Stimulated activated CD8-positive, alpha-beta memory T cell treated with anti-CD3 and anti-CD28 coated beads, Interleukin-15, amount 100 ng/mL, for 4 hours (primary cell): ENCODE measurements at places on chromosomes 16 and 17.

GRCh38 chr17:17636272-17636885 is 44.9 kb upstream of the PEMT start:
- no peak for DNase-seq

GRCh38 chr16:74738113-74738541 is 36.5 kb downstream of the FA2H start:
- no peak for DNase-seq

GRCh38 chr17:82238472-82239201 is 9.8 kb downstream of the SLC16A3 start:
- DNase-seq = peak; percentile 32

- DNase-seq = no peak
Observed at GRCh38 chr16:85451641-85452363, 161.3 kb upstream of the GSE1 start.

DNA sequence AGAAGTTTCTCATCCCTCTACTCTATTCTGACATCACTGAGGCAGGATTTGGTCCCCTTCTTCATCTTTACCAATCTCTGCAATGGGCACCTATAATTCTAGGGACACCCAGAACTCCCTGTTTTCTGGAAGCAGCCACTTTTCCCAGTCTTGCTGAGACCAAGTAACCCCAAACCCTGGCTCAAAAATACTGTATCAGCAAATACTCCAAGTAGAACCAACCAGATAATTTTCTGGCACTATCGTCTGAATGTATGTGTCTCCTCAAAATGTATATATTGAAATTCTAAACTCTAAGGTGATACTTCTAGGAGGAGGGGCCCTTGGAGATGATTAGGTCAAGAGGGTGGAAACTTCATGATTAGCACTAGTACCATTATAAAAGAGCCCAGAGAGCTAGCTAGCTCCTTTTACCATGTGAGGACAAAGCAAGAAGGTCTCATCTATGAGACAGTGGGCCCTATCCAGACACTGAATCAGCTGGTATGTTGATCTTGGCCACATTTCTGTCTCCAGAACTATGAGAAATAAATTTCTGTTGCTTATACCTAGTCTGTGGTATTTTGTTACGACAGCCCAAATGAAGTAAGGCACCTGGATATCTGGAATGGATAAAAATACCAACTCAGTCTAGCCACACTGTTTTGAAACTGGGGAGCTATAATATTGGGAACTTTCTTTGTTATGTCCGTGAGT is 464.4 kb downstream of the CDH11 start:
- no peak for DNase-seq

- DNase-seq = no peak
Observed at GRCh38 chr17:21294321-21295035, 10.0 kb downstream of the MAP2K3 start.

GRCh38 chr16:3530371-3530914 is 29.6 kb downstream of the CLUAP1 start:
- DNase-seq = no peak

DNA sequence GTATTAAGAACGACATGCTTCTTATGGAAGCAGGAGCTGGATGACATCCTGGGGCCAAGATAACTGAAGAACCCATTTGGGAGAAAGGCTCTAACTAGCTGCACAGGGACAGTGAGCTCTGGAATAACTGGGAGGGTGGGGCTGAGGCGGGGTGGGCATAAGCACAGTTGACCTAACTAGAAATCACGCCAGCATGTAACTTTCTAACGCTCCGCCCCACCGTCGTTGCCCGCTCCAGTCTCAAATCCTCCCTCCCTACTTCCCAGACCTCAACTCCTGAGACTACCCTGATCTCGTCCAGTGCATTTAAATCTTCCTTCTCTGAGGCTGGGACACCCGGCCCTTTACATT is 436 bp downstream of the PHB1 start:
- no peak for DNase-seq

DNA sequence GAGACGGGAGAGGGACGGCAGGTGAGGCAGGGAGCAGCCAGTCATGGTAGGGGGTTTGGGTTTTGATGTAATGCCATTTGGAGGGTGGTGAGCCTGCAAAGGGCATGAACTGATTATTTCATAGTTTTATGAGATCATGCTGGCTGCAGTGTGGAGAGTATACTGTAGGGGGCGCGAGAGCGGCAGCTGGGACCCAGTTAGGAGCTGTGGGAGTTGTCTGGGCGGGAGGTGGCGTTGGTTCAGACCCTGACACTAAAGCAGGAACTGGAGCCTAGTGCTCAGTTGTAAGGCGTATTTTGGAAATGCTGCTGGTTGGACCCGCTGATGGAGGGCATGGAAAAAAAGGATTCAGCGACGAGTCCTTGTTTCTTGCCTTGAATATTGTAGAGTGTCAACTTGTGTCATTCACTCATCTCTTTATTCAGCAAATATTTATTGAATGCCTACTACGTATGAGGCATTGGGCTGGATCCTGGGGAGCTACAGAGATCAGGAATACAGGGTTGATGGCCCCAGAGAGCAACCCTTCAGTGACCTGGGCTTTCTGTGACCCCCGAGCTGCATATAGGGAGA is 23.7 kb upstream of the KDM8 start:
- peak; percentile 76 for DNase-seq

DNA sequence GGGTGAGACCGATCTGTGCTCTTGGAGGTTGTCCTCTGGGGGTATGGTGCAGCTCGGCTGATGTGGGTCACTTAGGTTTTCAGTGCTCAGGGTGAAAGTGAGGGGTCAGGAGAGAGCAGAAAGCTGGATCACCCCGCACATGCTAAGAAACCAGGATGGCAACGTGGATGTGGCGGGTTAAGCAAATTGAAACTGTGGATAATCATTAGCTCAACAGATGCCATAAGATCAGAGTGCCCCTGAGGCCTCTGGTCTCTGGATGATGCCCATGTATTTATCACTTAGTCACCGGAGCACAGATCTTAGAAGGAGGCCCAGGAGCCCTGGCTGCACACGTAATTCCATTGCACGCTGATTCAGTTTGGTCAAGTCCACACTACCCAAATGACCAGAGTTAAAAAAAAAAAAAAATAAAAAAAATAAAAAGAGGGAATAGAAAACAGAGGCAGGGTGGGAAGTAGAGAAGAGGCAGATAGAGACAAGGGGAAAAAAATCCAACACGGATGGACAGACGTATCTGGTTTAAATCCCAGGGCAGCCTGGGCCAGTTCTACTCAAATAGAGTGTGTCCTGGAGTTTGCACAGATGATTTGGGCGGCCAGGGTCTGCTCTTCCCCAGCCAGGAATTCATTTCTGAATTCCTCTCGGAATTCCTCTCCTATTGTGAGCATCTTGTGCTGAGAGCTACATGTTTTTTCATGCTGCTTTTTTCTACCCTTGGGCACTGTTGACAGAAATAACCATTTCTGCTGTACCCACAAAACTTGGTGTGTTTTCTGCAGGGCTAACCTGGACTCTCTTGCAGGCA is 378.3 kb downstream of the CPPED1 start:
- no peak for DNase-seq

GRCh38 chr16:17375461-17376304 is 95.1 kb downstream of the XYLT1 start:
- no peak for DNase-seq

DNA sequence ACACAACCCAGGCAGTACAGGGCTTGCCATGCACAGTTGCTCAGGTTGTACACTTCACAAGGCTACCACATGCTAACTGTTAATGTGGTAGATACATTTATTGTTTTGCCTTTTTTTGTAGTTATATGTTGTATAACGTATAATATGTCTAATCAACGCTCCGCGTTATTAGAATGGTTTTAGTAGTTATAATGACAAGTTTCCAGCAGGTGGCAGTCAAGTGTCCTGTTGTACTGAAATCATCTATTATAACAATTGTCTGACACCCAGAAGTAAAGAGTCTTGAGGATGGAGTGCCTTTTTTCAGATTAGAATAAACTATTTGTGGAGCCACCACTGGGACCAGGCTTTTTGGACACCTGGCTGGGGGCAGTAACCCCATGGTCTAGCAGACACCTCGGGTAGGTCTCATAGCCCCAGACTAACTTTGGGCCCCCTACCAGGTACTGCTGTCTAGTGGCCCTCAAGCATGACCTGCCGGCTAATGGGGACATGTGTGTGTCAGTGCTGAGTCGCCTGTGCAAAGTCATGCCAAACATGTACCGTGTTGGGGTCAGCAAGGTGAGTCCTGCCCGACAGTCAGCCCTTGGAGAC is 32.8 kb downstream of the MYO15A start:
- no peak for DNase-seq

GRCh38 chr16:30966033-30966619 is 8.6 kb downstream of the SETD1A start:
- no peak for DNase-seq

- DNase-seq = no peak
Observed at GRCh38 chr16:55204069-55204468, 119.9 kb upstream of the IRX6 start.

DNA sequence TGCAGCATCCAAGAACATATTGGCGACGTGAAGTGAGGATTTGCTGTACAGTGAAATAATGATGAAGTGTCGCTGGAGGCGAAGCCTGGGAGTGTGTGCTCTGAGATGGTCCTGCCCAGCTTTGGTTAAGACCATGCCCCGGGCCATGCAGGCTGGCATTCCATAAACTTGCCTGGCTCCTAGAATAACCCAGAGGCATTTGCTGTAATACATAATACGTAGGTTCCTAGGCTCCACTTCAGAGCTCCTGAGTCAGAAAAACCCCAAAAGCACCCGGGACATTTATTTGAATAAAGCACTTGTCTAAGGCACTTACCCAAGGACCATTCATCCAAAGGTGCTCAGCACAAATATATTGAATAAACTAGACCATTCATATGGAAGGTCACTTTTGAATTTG is 279.3 kb downstream of the ABCC12 start:
- no peak for DNase-seq

DNA sequence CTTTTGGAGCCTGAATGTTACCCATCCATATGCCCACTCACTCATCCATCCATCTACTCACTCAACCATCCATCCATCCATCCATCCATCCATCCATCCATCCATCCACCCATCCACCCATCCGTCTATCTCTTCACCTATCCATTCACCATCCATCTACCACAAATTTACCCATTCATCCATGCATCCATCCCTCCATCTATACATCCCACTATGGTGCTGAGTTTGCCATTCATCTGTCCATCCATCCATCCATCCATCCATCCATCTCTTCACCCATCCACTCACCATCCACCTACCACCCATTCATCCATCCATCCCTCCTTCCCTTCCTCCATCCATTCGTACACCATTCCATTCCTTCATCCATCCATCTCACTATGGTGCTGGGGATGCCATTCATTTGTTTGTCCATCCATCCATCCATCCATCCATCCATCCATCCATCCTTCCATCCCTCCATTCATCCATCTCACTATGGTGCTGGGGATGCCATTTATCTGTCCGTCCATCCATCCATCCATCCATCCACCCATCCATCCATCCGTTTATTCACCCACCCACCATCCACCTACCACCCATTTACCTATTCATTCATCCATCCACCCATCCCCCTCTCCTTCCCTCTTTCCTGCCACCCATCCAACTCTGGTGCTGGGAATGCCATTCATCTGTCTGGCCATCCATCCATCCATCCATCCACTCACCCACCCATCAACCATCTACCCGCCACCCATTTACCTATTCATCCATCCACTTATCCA is 39.7 kb downstream of the RGS9 start:
- no peak for DNase-seq

GRCh38 chr17:4241535-4241934 is 22.2 kb downstream of the ANKFY1 start:
- no peak for DNase-seq

GRCh38 chr16:86952769-86953168 is 364.4 kb downstream of the C16orf95 start:
- DNase-seq = no peak
